ENCODE measurements at places on chromosomes 2 and 18.

DNA sequence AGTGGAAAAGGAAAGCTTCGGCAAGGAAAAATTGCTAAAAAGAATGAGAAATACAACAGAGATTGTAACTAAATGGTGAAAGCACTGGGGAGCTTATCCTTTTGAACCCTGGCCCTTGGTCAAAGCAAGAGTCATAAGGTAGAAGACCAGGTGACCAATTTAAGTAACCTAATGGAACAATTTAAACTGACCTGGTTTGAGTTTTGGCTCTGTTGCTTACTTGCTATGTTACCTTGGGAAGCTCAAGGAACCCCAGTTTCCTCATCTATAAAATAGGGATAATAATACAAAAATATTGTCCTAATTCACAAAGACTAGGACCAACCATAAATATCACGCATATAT is 48.6 kb downstream of the NHEJ1 start:
- no peak for DNase-seq

GRCh38 chr2:152430876-152431275 is 95.9 kb downstream of the FMNL2 start:
- DNase-seq, result no peak

DNA sequence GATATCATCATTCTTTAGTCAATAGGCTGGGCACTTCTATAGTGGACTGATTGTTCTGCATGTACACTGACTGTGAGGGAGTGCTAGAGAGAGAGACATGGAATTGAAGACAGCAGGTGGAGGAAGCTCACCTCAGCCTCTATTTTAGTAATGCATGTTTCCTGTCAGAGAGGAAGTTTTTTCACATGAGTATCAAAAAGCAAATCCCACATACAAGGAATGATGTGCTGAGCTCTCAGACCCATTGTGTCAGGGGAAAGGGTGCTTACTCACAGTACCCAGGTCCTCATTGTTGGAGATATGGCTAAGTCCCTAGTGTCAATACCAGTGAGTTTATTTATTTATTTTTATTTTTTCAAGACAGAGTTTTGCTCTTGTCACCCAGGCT is 9.9 kb upstream of the CDK15 start:
- DNase-seq, result no peak

GRCh38 chr2:112750560-112750843 is 13.9 kb downstream of the CKAP2L start:
- DNase-seq, result no peak
